ENCODE measurements at places on chromosomes 1 and 21.

GRCh38 chr1:107433068-107433467 is 292.2 kb downstream of the NTNG1 start:
- no peak for DNase-seq

DNA sequence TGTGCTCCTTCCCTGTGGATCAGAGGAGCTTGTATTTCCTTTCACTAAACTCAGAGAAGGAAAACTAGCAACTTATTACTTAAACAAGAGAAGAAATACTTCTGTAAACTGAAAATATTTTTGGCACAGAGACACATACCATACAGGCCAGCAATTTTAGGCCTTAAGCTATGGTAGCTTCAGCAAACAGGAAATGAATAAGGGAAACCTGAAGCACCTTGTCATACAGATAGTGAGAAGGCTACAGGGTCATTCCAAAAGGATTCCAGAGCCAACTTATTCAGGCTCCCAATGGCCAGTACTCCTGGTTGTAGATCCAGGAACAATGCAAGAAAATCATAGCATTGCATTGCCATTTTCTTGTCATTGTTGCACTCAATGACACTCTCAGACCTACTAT is 9.1 kb upstream of the KYAT3 start:
- DNase-seq = no peak

GRCh38 chr1:88462488-88463261 is 221.4 kb upstream of the PKN2 start:
- DNase-seq = peak; percentile 53

DNA sequence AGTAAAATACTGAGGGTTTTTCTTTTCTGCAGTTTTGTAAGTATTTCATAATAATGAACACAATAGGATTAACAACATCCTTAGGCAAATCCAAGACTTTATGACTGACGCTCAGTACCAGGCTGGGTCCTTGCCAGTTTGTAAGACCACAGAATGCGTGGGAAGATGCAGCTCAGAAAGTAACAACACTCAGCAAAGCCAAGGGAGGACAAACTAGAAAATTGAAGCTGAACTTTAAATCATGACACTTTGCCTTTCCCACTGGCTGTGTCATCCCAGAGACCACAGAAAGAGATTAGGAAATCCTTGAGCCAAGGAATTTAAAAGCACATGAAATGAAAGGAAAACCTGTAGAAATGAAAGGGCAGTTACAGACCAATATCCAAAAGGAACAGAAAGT is 426.3 kb upstream of the CHRM3 start:
- no peak for DNase-seq

- DNase-seq = no peak
These were observed 142.4 kb downstream of the NTMT2 start for GRCh38 chr1:170288155-170288554.

DNA sequence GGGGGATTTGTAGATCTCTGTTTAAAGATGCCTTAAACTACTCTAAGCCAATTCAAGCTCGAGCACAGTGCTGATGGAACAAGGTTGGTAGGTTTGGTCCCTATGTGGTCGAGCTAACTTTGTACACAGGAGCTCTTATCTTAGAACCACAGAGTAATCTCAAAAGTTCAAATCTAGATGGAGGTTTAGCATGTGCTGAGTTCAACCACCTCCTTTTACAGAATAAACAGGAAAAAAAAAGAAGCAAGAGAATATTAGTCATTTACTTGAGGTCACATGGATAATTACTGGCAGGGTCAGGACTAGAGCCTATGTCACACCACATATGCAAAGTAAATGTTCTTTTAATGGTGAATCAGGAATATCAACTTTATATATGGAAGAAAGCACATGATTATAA is 86.2 kb downstream of the DTL start:
- DNase-seq = no peak

DNA sequence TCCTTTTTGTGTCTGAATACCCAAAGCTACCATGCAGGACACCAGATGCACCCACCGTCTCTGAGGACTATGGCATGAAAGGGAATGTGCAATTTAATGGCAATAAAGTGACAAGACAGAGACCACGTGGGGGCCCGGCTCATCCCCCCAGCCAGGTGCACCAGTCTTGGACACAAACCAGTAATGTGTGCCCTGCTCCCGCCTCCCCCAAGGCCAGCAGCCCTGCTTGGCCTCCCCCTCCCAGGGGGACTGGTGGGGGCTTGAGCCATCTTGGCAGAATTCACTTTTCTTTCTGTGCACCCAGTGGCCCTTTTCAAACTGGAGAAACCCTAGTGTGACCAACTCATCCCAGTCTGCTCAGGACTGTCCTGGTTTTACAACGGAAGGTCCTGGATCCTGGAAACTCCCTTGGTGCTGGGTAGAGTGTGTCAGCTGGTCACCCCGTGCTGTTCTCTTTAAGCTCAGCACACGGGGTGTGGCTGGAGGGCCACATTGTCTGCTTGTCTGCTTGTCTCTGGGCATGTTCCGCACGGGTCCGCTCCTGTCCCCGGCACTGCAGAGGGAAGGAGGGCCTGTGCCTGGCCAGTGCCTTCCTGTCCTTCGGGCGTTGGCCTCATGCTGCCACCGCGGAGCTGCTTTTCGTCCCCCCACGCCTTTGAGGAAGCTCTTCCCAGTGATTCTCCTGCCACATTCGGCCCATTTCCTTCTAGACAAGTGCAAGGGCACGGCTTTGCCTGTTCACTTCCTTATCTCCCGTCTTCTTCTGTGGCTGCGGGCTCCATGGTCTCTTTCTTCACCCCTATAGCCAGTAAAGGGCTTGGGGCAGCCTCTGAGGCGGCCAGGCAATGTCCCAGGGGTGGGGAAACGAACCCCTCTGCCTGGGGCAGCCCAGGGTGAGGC is 45.8 kb upstream of the TTC34 start:
- DNase-seq = no peak

GRCh38 chr1:22613951-22614350 is 22.5 kb upstream of the C1QA start:
- DNase-seq = no peak

DNA sequence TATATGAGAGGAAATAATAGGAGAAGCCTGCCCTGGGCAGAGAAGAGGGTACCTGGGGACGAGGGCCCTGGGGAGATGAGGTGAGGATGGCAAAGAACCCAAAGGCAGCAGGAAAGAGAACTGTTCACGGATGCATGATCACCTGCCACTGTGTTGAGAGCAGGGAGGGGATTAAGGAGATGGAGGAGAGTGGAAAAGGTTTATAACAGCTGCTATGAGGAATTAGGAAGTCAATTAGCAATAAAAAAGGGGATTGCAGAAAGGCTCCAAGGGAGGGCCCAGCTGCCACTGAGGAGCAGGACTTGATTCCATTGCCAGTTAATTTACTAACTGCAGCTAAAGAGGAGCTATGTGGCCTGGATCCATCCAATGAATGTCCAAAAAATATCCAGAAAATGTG is 61.1 kb downstream of the GFI1 start:
- DNase-seq = no peak

GRCh38 chr1:6577831-6578525 is 1.8 kb upstream of the ZBTB48 start:
- no peak for DNase-seq

DNA sequence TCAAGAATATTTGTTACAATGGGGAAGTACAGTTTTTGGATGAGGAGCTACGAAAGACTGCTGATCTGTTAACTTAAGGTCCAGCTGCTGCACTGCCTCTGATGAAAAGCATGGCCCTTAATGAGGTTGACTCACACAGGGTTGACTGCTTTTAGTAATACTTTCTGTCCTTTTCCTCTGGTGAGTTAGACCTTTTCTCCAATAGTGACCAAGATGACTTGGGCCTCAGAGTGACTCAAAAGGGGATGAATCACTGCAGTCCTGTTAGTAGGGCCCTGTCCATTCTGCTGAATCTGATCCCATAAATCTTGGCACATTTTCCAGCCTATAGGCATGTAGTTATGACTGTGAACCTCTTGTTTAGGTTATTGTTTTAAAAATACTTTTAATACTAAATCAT is 2.7 kb downstream of the DISP1 start:
- no peak for DNase-seq

DNA sequence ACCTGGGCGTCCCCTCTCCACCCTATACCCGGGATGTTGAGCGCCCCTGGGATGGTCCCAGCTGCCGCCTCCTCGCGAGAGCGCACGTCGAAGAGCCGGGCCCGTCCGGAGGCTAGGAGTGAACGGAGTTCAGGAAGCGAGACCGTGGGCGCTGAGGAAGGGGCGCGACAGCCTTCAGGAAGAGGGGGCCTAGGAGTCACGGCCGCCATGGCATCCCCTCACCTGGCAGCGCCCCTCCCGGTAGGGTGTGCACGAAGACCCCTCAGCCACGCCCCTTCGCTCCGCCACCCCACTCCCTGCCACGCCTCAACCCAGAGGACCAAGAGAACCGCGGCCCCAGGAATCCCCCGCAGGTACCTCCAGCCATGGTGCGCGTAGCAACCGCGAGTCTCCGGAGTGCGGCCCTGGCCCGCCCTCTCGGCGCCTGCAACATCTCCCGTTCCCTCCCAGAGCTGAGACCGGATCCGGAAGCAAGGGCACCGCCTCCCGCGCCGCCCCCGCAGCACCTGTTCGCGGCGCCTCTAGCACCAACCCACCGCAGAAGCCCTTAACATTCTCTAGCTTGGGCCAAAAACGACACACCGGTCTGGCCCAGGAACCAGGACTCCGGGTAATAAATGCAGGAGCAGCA is at the start of gene TSTD1:
TSTD1 (minus strand) TSS at position 442 of the 631 bp plus-strand sequence; CDS start at position 367, 75 bp downstream.
- no peak for DNase-seq

DNA sequence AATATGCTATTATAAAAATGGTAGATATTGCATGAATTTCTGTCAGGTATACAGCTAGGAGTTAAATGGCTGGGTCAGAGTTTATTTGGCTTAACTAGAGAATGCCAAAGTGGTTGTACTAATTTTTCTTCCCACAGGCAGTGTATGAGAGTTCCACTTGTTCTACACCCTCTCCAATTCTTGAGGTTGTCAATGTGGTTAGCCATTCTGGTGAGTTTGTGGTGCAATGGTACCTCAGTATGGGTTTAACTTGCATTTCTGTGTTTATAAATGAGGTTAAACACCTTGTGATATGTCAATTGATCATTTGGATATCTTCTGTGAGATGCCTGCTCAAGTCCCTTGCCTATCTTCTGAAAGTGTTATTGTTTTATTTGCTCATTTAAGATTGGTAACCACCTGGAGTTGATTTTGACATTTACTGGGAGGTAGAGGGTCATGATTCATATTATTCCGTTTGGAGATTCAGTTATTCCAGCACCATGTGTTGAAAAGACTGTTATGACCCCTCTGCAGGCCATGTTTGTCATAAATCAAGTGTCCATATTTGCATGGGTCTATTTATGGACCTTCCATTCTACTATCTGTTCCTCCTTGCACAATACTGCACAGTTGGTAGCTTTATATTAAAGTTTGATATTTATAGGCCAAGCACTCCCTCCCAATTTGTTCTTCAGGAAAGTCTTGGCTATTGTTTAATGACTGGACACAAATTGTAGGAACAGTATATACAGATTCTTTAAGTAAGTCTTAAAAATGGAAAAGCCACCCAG is 5.8 kb downstream of the FALEC start:
- DNase-seq = no peak

GRCh38 chr1:22275626-22276395 is 132.9 kb upstream of the WNT4 start:
- peak; percentile 58 for DNase-seq

GRCh38 chr21:21051109-21052055 is 53.2 kb downstream of the NCAM2 start:
- no peak for DNase-seq

GRCh38 chr1:52558941-52559340 is 6.0 kb upstream of the TUT4 start:
- DNase-seq = no peak

- no peak for DNase-seq
These were observed 46.6 kb downstream of the TTC3 start for GRCh38 chr21:37119421-37120218.

DNA sequence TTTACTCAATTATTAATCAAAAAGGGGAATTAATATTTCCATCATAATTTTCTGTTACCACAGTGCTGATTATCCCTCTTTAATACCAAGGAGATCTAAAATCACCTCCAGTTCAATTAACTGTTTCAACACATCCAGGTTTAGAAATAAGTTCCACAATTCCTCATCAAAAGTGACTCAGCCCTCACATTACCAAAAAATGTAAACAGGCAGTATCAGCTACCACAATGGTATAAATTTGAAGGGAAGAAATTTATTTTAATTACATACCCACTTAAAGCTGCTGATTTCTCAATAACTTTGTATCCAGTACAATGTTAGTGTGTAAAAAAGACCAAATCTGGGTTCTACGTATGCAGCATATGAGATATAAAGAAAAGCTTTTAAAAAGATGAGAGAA is 51.9 kb downstream of the EIF4G3 start:
- DNase-seq = no peak

- no peak for DNase-seq
These were observed 1.4 kb downstream of the NUDC start for GRCh38 chr1:26922901-26923300.

- no peak for DNase-seq
These were observed 995 bp downstream of the CACYBP start for GRCh38 chr1:175000697-175001187.

DNA sequence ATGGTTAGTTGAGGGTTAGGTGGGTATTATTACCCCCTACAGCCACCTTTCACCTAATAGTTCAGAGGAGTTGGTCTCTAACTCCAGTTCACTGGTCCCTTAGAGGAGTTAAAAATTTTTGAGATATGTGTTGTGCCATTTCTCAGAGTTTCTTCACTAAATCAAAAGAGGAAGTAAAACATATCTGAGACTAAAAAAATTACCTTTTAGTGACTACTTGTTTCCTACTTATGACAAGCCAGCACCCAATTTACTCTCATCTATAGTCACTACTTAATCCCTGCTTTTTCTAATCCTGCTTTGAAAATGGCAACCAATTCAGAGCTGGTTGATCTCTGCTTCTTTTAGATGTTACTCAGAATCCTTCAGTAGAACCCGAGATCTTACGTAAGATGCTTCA is 1316.8 kb upstream of the B3GALT2 start:
- no peak for DNase-seq

GRCh38 chr1:164664127-164664526 is 105.1 kb downstream of the PBX1 start:
- DNase-seq = no peak

DNA sequence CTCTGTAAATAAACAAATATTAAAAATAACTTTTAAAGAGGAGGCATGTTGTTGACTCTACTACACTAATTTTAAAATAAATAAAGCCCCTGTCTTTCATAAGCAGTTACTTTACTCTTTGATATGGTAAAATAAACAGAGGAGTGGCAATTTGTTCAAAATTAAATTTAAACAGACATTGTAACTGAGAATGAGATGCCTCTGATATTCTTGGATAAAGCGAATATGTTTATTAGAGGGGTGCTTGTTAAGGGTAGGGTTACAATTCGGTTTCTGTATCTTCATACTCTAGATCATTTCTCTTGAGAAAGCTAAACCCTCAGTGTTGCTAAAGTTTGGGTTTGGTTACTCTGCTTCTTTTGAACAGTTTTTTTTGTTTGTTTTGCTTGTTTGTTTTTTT is 19.6 kb downstream of the LPAR3 start:
- no peak for DNase-seq

DNA sequence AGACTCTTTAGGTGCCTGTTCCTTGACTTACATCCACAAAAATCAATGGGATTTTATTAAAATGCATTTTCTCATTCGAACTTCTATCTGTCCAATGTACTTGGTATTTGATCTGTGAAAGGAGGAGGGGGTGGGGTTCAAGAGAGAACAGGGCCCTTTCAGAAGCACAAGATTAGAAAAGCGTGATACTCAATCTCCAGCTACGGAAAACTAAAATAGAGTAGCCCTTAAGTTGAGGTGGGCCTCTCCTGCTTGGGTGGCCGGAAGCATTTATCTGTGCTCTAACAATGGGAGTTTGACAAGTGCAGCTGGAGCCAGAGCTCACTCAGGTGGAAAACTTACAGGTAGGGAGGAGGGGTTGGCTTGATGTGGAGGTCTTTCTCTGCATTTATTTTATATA is 462 bp upstream of the RXRG start:
- DNase-seq = no peak
